ENCODE measurements at places on chromosomes 4 and X.
A peak's percentile ranks its signal among the peaks of the same experiment; 100 is the strongest.

DNA sequence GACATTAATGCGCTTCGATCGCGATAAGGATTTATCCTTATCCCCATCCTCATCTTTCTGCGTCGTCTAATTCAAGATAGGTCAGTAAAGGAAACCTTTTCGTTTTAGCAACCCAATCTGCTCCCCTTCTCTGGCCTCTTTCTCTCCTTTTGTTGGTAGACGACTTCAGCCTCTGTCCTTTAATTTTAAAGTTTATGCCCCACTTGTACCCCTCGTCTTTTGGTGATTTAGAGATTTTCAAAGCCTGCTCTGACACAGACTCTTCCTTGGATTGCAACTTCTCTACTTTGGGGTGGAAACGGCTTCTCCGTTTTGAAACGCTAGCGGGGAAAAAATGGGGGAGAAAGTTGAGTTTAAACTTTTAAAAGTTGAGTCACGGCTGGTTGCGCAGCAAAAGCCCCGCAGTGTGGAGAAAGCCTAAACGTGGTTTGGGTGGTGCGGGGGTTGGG, 528 bp upstream of the FGF2 start:
- no peak for DNase-seq

GRCh38 chr4:87121341-87122065, 98.9 kb downstream of the KLHL8 start:
- no peak for DNase-seq

GRCh38 chr4:148618856-148619255, 176.6 kb upstream of the NR3C2 start:
- no peak for DNase-seq

DNA sequence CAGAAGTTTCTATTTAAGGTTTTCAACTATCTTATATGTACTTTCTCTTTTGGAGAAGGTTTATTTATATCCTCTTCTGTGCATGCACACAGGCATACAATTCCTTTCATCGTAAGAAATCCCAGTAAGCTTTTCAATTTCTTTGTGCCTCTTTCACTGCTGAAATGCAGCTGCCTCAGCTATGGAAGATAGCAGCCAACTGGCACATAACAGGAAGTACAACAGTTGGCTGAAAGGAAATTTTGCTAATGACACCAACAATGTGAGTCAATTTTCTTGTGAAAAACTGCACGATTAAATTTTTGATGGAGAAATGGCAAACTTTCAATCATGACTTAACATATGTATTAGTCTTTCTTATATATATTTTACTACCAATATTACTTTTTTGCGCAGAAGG, 74.5 kb upstream of the PAQR3 start:
- no peak for DNase-seq

DNA sequence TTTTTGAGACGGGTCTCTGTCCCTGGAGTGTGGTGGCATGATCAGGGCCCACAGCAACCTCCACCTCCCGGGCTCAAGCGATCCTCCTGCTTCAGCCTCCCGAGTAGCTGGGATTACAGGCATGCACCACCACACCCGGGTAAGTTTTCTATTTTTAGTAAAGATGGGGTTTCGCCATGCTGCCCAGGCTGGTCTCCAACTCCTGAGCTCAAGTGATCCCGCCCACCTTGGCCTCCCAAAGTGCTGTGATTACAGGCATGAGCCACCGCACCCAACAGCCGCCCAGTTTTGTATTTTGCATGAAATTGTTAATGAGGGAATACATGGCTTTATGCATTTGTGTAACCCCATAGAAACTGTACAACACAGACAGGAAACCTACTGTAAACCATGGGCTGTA, 2.8 kb upstream of the ARHGAP4 start:
- DNase-seq: no peak

GRCh38 chr4:119087656-119088055, 48.0 kb upstream of the MYOZ2 start:
- DNase-seq: no peak

- no peak for DNase-seq
Observed at GRCh38 chrX:140712413-140713173, 3.0 kb downstream of the LINC00632 start.

- peak; percentile 9 for DNase-seq
Observed at GRCh38 chr4:119244832-119245231, 32.3 kb downstream of the USP53 start.
